ENCODE measurements at places on chromosomes 3 and 15. TPM values are rescaled to one million over a fixed set of nuclear protein-coding genes. Genes with fewer than 3 reads are reported as not detected.

Gene ADGRG7
- total RNA-seq = under 0.01 TPM

Gene CHRNA3
- not detected for total RNA-seq

GRCh38 chr3:140384028-140384771 is 293.7 kb upstream of the TRIM42 start:
- DNase-seq = no peak

- DNase-seq = peak; percentile 93
Measured at GRCh38 chr3:149586871-149587270, 71.0 kb downstream of the WWTR1 start.

DNA sequence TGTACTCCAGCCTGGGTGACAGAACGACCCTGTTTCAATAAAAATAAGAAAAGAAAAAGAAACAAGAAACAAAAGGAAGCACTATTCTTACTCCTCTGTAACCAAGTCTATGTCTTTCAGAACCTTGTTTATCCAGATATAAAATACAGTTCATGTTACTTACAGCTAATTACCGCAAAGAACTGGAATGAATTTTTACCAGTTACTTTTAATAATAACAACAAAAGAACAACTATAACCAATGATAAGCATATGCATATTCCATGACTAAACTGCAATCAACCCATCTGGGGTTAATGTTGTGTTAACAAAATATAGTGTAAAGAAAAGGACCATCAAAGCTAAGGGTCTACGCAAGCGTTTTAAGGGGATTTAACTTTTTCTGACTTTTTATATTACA is 123.2 kb downstream of the SNRK start:
- DNase-seq = no peak

DNA sequence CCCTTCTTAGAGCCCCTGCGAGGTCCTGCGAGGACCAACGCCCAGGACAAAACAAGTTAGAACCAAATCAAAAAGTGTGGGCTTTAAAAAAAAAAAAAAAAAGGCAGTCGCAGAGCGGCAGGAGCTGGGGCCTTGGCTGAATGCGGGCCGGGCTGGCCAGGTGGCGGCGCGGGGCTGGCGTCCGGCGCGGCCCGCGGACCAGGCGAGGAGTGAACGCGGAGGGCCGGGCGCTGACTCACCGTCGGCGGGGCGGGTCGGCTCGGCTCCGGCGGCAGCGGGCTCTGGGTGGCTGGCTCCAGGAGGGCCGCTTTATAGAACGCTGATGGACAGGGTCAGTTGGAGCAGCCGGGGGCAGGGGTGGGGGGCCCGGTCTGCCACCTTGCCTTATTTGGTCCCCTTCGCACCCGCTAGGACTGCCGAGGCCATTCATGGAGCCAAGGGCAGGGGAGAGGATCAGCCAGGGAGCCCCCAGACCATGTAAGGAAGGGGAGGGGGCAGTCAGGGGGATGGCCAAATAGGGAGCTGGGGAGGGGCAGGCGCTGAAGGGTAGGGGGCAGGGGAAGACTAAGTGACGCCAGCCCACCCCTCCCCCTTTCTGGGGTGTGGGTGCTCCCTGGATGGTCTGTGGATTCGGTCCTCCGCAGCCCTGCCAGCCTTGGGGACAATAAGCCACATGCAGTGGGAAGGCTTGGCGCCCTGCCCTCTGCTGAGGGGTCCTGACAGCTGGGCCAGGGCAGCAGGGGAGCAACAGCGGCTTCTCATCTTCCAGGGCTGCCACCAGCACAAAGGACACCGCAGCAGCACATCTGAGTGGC is at the start of gene ACTC1:
Gene ACTC1 (minus strand): TSS at position 283 of the 815 bp plus-strand sequence. CDS start 741 bp downstream, outside the sequence.
- peak; percentile 21 for DNase-seq

DNA sequence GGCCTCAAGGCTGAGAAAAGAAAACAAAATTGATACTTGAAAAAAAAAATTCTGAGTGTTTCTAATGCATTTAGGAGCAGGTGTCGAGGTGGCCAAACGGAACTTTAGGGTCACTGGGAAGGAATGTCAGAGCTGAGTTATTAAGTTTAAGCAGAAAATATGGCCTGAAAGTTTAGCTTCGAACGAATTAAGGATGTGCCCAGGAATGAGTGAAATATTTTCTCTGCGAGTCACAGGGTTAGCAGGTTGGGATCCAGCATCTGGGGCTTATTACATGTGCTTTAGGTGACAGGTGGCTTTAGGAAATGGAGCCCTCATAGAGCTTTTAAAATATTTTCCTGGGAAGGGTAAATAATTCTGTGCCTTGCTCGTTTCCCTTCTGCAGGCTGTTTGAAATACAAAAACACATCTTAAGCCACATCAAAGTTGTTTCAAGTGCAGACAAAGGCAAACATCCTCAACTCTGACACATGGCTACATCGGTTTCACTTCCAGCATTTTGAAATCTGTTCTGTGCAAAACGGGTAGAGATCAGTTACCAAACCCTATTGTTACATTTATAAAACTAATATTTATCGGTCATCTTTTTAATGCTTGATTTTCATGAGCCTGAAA is 143.1 kb upstream of the ARRDC4 start:
- DNase-seq = no peak

DNA sequence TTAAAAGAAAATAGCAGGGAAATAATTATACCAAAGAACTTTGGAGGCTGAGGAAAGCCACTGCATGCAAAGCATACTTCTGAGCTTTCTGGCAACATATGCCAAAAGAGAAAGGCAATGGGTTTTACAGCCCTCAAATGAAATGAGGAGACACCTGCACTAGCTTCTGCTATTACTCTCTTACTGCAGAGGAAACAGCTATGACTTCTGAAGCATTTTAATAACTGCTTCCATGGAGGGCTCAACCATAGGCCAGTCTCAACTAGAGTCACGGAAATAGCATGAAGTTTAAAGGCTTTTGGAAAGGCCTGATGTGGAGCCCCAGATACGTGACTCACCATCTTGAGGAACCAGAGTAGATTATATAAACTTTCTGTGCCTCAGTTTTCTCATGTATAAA is 114.8 kb downstream of the OXNAD1 start:
- no peak for DNase-seq

DNA sequence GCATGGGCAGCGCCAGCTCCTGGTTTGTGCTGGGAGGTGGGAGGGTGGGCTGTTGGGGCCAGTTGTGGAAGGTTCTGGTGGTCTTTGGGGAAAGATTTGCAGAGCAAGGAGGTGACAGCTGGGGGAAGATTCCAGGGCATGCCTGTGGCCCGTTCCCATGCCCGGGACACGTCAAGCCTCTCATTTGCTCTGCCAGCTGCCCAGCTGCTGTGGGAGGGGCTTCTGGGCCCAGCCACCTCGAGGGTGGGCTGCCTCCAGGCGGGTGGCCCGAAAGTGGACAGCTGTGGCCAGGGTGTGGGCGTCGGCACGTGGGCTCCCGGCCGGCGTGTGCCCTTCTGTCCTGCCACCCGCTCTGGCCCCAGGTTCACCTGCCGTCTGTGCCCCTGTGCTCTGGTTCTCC is 17.2 kb downstream of the PLXNA1 start:
- DNase-seq = no peak

DNA sequence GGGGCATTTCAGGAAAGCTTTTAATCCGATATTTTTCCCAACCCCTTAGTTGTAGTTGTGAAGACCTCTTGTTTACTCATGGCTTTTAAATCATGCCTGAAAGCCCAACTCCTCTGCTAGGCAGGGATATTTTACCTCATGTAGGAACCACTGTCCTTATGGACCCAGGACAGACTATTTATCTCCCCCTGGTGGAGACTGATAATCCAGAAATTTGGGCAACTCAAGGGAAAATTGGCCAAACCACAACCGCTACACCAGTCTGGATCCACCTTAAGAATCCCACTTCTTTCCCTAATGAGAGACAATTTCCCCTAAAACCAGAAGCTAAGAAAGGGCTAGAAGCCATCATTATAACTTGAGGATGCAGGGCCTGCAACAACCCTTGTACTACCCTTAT is 248.1 kb upstream of the STAC start:
- DNase-seq = no peak

DNA sequence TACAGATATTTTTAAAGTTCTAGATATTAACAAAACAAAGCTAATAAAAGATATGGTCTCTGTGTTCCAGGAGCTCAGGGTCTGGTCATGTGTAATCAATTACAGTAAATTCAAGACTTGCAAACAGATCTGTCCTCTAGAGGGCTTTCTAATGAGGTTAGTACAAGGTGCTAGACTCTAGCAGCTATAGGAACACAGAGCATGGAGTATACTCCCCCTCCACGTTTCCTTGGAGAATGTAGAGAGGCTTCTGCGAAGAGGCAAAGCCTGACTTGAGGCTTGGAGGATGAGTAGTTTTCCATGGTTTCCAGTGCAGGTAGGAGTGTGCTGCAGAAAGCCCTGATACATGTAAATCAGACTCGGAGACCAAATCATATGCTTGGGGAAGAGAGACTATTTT is 32.7 kb upstream of the DLG1 start:
- DNase-seq = peak; percentile 31
